ENCODE measurements at places on chromosomes 11 and 22.

DNA sequence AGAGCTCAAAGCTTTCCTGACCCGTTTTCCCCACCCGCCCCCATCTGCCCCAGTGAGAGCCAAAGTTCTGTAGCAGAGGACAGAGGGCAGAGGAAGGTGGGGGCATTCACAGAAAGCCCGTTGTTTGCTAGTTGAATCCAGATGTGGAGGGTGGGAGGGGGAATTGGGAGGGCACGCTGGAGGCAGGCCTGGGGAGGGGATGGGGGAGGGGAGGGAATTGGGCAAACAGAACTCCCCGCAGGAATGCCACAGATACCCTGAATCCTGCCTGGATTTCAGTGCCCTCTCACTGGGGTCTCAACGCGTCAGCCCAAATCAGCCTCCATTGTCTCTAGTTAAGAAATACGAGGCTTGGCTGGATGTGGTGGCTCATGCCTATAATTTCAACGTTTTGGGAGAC, 12.9 kb upstream of the OAF start:
- DNase-seq, result no peak

DNA sequence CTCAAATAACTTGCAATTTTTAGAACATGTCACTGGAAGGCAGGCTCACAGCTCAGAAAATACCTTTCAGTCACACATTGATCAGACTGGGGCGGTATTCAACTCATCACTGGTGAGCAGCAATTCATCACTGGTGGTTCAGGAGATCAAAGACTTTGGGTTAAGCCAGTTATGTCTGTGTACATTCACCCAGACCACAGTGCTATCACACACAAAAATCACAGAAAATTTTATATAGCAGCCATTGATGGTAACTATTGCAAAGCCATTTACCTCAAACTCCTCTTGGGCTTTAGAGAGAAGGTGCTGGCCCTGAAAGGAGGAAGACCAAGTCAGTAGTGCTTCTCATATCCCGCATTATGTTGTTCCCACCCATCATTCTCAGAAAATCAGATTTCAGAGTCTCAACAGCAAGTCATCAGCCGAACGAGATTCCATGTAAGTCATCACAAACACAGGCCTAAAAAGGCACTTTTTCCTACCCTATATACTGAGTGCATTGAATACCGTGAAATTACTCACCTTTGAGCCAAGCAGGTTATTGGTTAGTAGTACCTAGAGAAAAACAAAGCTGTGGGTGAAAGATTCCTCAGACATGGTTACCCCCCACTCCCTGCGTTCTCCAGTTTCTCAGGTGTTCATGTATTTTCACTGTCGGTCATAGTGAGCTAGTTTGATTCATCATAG, 14.0 kb upstream of the WDR74 start:
- no peak for DNase-seq

GRCh38 chr11:121159741-121160140, 58.7 kb downstream of the TECTA start:
- no peak for DNase-seq

- DNase-seq, result no peak
Measured at GRCh38 chr11:17414317-17414737, 25.9 kb upstream of the KCNJ11 start.

- DNase-seq, result no peak
Measured at GRCh38 chr11:119180729-119181676, 4.3 kb upstream of the NHERF4 start.

DNA sequence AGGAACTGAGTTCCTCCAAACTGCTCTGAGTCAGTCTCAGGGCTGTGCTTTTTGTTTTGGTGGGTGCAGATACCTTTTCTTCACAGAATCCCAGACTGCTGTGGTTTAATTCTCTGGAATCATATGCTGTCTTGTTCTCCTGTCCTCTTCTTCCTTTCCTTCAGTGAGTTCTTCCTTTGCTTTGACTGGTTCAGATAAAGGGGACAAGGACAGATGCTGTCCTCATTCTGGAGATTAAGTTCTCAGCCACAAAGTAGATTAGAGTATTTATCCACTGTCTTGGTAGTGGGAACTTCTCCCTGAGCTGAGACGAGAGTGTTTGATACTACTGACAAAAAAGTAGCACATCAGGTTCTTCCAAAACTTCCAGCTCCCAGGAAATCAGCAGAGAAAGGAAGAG, 13.3 kb downstream of the ZDHHC5 start:
- DNase-seq, result no peak
